ENCODE measurements at places on chromosomes 13 and 19.

DNA sequence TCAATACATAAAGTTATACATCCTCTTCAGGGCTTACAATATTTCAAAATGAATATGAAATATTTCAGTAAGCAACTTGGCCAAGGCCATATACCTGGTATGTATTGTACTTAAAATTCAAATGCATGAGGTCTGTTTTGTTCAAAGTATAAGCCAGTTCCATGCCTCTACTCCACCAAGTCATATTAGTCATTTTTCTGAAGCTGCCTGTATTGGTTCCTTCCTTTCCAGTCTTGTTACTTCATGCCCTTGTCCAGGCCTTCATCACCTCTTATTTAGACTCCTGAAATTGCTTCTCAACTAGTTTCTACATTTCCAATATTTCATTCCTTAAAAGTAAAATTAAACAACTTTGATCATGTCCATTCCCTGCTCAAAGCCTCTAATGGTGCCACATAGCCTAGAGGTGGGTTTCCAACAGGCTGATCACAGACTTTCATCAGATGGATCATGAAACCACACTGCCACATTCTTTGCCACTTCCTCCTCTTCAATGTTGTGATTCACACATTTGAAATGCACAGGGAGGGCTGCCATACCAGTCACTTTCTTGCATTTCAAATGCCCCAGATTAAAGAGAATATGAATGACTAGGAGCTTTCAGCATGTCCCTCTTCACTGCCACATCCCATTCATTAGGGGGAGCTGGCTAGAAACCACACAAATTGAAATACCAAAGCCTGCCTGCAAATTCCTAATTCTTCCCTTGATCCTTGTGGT is 424.1 kb upstream of the DACH1 start:
- no peaks in the 10 kb centered on the region for H3K36me3 ChIP-seq
- DNase-seq, result no peak

DNA sequence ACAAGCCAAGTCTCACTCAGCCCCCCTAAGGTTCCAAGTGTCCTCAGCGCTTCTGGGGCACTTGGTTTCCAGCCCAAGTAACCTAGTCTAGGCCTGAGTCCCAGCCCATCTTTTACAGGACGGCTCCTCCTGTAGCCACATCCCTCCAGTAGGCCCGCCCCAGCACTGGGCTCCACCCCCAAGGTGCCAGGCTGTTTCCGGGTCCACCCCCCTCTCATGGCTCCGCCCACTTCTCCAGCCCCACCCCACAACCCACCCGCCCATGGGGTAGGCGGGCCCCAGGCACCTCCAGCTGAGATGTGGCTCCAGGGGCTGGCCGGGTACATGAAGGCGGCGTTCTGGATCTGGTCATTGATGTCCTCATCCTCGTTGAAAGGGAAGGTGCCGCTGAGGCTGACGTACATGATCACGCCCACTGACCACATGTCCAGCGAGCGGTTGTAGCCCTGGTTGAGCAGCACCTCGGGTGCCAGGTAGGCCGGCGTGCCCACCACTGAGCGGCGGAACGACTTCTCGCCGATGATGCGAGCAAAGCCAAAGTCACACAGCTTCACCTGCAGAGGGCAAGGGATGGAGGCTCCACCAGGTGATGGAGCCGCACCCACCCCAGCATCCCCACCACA is 17.2 kb upstream of the DACT3 start:
- H3K36me3 ChIP-seq, result peaks cover 90% of the 10 kb centered on the region
- H3K27ac ChIP-seq, result no peak overlapping the region
- no peak overlapping the region for H3K4me3 ChIP-seq
- DNase-seq, result no peak

- H3K4me3 ChIP-seq, result no peak overlapping the region
- no peak overlapping the region for H3K27ac ChIP-seq
- no peak for DNase-seq
- no peaks in the 10 kb centered on the region for H3K27me3 ChIP-seq
Observed at GRCh38 chr13:110194451-110194850, 112.5 kb downstream of the COL4A1 start.

GRCh38 chr19:11505504-11506100 is at the start of gene ZNF653:
Gene ZNF653, minus strand, starts transcription at chr19:11505839. Its CDS starts 53 bp downstream, at chr19:11505786.
- DNase-seq, result peak; percentile 96
- no peaks in the 10 kb centered on the region for H3K36me3 ChIP-seq

DNA sequence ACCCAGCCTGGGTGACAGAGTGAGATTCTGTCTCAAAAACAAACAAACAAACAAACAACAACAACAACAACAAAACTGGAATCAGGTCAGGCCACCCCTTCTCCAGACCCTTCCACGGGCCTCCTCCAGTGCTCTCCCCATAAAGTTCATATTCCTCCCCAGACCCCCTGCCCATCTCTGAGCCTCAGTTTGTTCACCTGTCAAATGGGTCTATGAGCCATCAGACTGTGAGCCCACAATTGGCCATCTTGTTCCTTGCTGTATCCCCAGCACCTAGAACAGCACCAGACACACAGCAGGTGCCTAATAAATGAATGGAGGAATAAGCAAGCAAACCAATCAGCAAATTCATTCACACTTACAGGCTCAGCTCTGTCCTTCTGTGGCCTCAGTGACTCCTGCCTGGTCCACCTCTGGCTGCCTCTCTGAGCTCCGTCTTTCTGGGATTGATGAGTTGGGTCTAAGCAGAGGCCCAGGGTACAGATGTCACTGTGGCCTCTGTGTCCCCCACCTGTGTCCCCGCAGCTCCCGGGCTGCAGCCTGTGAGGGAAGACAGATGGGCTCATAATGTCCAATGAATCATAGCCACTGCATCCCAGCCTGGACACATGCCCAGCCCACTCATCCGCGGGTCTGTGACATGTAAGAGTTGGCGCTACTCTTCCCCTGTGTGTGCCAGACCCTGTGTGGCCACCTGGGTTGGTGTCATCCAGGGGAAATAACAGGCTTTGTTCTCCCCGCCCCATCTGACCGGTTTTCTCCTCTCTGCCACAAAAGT is 19.6 kb upstream of the PTPRS start:
- H3K36me3 ChIP-seq, result no peaks in the 10 kb centered on the region
- H3K4me1 ChIP-seq, result no peaks in the 10 kb centered on the region
- H3K4me3 ChIP-seq, result no peak overlapping the region
- DNase-seq, result no peak
- no peaks in the 10 kb centered on the region for H3K27me3 ChIP-seq

DNA sequence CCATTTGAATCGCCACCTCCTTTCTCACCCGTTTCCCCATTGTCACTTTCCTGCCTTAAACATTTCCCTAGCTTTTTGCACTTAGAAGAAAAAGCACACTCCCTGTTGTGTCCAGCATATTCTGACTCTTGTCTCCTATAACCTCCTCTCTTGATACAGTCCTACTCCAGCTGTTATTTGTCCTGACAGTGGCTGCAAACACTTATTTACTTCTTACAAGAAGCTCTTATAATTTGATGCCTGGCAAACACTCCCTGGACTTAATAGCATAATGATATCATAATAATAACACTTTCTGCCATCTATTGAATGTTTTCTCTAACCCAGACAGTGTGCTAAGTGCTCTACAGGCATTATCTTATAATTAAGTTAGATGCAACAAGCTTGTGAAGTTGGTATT is 76.6 kb downstream of the DGKH start:
- no peak overlapping the region for H3K4me3 ChIP-seq
- no peaks in the 10 kb centered on the region for H3K4me1 ChIP-seq
- H3K27me3 ChIP-seq, result no peaks in the 10 kb centered on the region
- H3K27ac ChIP-seq, result no peak overlapping the region
- DNase-seq, result no peak
- H3K36me3 ChIP-seq, result peaks cover 8% of the 10 kb centered on the region

DNA sequence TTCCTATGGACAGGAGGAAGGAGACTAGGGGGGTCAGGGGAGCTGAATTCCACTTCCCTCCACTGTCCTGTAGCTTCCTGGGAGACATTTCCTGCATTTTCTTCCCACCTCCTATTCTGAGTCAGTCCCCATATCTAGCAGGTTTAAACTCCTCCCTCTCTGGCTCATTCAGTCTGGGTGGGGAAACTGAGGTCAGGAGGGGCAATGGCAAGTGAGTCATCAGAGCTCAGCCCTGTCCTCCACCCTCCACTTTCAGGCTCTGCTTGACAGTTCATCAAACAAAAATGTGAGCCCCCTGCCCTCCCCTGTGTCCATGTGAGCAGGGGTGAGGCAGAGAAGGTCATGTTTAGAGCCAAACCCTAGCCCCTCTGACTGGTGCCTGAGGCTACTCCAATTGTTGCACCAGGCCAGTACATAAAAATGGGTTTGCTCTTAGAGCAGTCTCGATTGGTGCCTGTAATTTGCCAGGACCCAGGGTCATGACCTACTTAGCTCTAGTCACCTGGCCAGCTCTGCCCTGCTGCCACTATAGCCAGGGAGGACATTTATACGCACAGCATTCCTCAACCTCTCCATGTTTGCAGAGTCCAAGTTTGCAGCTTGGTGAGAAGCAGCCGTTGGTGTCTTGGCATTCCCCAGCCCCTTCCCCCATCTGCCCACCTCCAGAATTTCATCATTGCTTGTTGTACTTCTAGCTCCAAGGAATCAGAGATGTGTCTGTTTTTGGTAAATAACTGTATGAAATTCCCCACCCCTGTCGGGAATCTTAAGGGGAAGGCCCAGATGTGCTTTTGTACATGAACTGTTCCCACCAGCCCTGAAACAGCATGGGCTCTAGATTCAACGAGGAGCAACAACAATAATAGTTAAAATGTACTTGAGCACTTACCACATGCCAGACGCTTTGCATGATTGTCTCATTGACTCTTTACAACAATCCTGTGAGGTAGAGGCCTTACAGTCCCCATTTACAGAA is 20.7 kb downstream of the SAMD4B start:
- peaks cover 69% of the 10 kb centered on the region for H3K36me3 ChIP-seq
- no peaks in the 10 kb centered on the region for H3K27me3 ChIP-seq
- no peak overlapping the region for H3K4me3 ChIP-seq
- DNase-seq, result no peak
- H3K27ac ChIP-seq, result peak overlapping the region; percentile 57
- no peaks in the 10 kb centered on the region for H3K4me1 ChIP-seq

- DNase-seq, result peak; percentile 77
- H3K27me3 ChIP-seq, result no peaks in the 10 kb centered on the region
- no peaks in the 10 kb centered on the region for H3K4me1 ChIP-seq
- H3K36me3 ChIP-seq, result no peaks in the 10 kb centered on the region
Observed at GRCh38 chr19:14347999-14348889, 33.0 kb upstream of the ADGRE5 start.

GRCh38 chr19:7648265-7649014 is 11.5 kb downstream of the STXBP2 start:
- no peak overlapping the region for H3K27ac ChIP-seq
- no peaks in the 10 kb centered on the region for H3K27me3 ChIP-seq
- no peaks in the 10 kb centered on the region for H3K36me3 ChIP-seq
- H3K4me1 ChIP-seq, result no peaks in the 10 kb centered on the region

GRCh38 chr13:79812070-79812850 is 331.3 kb downstream of the NDFIP2 start:
- no peaks in the 10 kb centered on the region for H3K4me1 ChIP-seq
- no peaks in the 10 kb centered on the region for H3K27me3 ChIP-seq
- H3K36me3 ChIP-seq, result no peaks in the 10 kb centered on the region
- no peak overlapping the region for H3K27ac ChIP-seq
- DNase-seq, result no peak

- H3K27me3 ChIP-seq, result peaks cover 7% of the 10 kb centered on the region
- DNase-seq, result no peak
Observed at GRCh38 chr19:45216667-45217066, 28.5 kb downstream of the EXOC3L2 start.

GRCh38 chr19:53871454-53871853 is 3.8 kb downstream of the MYADM start:
- no peak for DNase-seq
- H3K27me3 ChIP-seq, result no peaks in the 10 kb centered on the region
- H3K36me3 ChIP-seq, result peaks cover 60% of the 10 kb centered on the region

DNA sequence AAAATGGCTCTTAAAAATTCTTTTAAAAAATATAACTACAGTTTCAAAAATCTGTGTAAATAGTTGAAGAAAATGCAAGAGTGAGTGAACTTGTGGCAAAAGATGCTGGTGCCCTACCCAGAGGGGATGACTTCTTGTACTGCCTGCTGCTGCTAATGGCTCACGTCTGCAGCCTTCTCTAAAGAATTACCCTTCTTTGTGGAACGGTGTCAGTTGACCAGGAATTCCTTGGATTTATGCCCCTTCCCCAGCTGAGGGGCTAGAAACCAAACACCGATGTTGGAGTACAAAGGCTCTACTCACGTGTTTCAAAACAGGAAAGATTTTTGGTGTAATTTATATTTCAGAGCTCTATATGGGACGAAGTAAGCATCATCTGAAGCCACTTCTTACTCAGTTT is 1582.8 kb downstream of the OLFM4 start:
- no peak for DNase-seq
- no peaks in the 10 kb centered on the region for H3K27me3 ChIP-seq
- no peak overlapping the region for H3K27ac ChIP-seq

GRCh38 chr13:76289558-76289957 is 596.6 kb downstream of the KCTD12 start:
- H3K4me1 ChIP-seq, result peaks cover 6% of the 10 kb centered on the region
- no peak for DNase-seq
- H3K4me3 ChIP-seq, result no peak overlapping the region
- H3K27me3 ChIP-seq, result no peaks in the 10 kb centered on the region
- H3K27ac ChIP-seq, result no peak overlapping the region

- H3K4me1 ChIP-seq, result peaks cover 11% of the 10 kb centered on the region
- H3K27me3 ChIP-seq, result no peaks in the 10 kb centered on the region
- H3K27ac ChIP-seq, result no peak overlapping the region
- no peak overlapping the region for H3K4me3 ChIP-seq
Observed at GRCh38 chr19:19185853-19186740, 5.9 kb downstream of the BORCS8 start.

DNA sequence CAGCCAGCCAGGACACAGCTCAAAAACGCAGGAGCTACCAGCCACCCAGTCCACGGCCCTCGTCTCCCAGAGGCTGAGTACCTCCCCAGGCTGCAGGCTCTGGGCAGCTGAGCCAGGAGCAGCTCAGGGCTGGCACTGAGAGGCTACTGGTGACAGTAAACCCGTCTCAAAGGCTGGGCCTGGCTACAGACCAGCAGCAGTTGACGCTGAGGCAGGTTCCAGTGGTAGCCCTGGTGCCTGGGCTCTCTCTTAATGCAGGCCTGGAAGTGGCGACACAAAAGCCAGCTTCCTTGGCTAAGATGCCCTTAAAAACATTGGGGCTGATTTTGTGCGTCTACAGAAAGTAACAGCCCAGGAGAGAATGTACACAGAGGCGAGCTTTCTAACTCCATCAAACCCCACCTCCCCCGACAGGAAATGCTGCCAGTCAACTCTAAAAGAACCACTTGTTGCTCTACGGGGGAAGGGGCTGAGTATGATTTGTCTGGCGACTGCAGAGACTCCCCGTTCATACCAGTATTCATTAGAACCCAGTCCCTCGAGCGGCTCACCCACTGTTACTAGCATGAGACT is 126.3 kb downstream of the STK24 start:
- no peaks in the 10 kb centered on the region for H3K27me3 ChIP-seq
- peaks cover 26% of the 10 kb centered on the region for H3K4me1 ChIP-seq
- no peak for DNase-seq
- H3K4me3 ChIP-seq, result no peak overlapping the region
- peaks cover 16% of the 10 kb centered on the region for H3K36me3 ChIP-seq
- peak overlapping the region; percentile 68 for H3K27ac ChIP-seq

GRCh38 chr19:7888826-7889217 is 512 bp downstream of the LRRC8E start:
- peaks cover 3% of the 10 kb centered on the region for H3K27me3 ChIP-seq
- no peaks in the 10 kb centered on the region for H3K4me1 ChIP-seq
- H3K36me3 ChIP-seq, result no peaks in the 10 kb centered on the region
- DNase-seq, result no peak
- peak overlapping the region; percentile 16 for H3K4me3 ChIP-seq
- H3K27ac ChIP-seq, result no peak overlapping the region

GRCh38 chr13:49776871-49777270 is 15.6 kb downstream of the KPNA3 start:
- no peak overlapping the region for H3K27ac ChIP-seq
- H3K4me1 ChIP-seq, result no peaks in the 10 kb centered on the region
- no peak for DNase-seq
- no peaks in the 10 kb centered on the region for H3K36me3 ChIP-seq
- no peak overlapping the region for H3K4me3 ChIP-seq
- no peaks in the 10 kb centered on the region for H3K27me3 ChIP-seq
